ENCODE measurements at places on chromosomes 3 and 15.

- DNase-seq = no peak
Measured at GRCh38 chr3:183220828-183221227, 32.2 kb upstream of the B3GNT5 start.

DNA sequence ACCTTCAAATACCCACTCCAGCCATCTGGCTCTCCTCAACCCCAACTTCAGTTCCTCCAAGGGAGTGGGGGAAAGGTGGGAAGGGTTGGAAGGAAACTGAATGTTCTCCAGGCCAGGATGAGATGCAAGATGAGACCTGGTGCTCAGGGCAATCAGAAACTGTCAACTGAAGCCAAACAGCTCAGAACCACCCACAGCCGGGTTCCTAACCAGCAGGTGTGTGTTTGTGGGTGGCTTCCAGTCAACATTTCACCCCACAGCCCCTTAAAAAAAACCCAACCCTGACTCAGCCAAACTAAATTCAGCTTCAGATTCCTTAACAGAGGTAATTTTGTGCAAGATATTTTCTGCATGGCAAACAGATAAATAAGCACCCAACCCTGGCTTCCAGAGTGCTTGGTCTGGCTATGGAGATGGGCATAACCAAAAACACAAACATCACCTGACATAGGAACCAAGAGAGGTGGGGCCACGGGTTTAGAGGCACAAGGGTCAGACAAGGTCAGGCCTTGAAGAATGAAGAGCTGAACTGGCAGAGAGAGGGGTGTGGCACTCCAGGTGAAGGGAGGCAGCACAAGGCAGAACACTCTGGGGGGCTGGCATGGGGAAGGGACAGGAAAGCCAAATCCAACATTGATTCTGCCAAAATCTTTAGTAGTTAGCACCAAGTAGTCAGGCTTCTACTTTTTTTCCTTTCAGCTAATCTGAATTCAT is 34.7 kb downstream of the ZNF445 start:
- DNase-seq = no peak

DNA sequence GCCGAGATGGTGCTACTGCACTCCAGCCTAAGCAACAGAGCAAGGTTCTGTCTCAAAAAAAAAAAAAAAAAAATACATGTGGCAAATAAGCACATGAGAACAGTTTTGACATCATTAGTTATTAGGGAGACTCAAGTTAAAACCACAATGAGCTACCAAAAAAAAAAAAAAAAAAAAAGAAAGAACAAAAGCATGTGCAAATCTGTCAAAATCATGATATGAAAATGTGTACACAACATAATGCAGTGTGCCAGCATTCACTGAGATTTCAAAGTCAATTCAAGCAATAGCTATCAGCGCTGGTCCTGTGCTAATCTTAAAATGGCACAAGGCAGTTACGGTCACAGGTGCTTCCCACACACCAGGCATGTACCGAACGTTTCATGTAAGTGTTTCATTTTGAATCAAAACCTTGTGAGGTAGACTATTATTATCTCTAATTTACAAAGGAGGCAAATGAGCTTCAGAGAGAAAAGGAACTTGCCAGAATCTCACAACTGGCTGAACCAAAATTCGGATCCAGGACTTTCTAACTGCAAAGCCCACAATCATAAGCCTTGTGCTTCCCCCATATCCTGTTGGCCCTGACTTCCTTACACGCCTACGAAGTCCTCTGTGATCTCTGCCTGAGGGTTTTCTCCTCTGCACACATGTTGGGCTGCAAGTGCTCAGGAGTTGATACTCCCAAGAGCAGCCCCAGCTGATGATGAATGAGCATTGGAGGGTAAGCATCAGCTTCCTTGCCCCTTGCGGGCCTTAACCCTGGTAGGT is 200.1 kb upstream of the PROK2 start:
- no peak for DNase-seq

- DNase-seq = no peak
Measured at GRCh38 chr3:87575550-87575949, 299.2 kb upstream of the POU1F1 start.

DNA sequence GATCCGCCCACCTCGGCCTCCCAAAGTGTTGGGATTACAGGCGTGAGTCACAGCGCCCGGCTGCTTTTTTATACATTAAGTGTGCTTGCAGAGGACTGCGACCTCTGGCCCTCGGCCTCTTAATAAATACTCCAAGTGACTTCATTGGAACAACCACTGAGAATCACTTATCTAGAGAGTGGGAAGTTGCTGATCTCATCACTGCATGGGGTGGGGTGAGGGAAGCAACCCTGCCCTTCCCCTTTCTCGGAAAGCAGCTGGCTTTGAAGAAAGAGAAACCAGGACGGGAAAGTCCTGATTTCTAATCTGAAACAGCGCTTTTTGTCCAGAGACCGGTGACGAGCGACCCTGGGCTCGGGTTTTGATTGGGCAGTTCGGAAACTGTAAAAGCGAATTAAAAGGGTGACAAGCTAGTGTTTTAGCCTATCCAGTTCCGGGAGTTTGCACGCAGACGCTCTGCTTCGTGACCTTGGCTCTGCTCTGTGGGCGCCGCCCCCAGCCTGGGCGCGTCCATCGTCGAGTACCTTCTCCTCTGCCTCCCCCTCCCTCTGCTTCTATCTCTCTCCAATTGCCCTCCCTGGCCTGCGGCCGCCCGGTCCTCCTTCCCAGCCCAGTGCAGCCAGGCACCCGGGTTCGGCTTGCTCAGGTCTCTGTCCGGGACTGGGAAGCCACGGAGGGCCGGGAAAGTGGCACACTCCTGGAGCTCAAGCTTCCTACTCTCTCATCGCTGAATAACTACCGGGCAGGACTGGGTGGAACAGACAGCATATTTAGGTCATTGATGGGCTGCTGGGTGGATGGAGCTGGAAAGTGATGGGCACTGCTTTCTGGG is 7.5 kb upstream of the TRIM69 start:
- peak; percentile 92 for DNase-seq

DNA sequence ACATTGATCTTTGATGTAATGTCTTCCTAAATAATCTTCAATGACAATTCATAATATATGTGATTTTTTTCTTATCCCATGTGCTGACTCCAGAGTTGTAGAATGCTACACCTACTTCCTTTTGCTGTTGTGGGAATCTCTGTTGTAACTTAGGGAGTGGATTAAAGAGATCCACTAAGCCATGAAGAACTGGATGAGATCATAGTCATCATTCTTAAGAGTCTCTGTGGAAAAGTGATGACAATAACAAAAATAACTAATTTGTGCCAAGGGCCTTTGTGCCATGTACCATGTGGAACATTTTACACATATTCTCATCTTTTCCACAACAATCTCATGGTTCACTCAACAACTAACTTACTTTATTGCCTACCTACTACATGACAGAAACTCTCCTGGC is 162.9 kb upstream of the PDZRN3 start:
- DNase-seq = no peak

- DNase-seq = peak; percentile 46
Measured at GRCh38 chr15:45635191-45635638, 386 bp downstream of the SQOR start.

GRCh38 chr15:32716915-32717425 is 834 bp upstream of the GREM1 start:
- no peak for DNase-seq

DNA sequence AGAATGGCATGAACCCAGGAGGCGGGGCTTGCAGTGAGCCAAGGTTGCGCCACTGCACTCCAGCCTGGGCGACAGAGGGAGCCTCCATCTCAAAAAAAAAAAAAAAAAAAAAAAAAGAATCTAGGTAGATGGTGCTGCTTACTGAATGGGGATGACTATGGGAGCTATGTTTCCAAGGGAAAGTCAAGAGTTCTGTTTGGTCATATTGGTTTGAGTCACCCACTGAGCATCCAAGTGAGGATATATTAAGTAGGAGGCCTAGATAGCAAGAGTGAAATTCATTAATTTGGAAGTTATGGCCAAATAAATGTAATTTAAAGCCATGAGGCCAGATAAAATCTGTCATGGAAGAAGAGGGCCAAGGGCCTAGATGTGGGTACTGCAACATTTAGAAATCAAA is 9.0 kb upstream of the UACA start:
- DNase-seq = no peak

DNA sequence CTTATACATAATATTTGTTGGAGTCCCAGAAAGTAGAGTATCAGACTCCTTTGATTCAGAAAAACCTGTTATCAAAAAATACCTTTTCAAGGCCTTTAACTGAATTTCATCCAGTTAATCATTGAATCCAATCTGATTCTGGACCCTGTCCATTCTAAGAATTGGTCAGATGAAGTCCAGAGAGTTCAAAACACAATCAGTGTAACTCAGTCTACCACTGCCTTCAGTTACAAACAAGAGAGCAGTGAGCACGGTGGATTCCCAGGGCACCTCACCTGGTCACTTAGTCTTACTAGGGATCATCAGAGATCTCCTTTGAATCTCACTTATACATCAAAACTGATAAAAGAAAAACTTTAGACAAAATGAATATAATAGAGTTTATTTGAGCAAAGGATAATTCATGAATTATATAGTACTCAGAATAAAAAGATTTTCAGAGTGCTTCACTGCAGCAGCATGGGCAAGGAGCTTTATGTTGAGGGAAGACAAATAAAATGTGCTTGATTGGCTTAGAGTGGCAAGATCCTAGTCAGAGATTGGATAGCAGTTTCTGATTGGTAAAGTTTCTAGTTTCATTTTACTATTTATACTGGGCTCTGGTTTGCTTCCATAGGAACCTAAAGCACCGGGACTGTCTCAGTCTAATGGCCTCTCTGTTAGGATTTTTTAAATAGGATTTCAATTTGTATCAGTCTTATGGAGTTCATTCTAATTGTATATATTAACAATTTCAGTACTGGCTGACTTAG is 474.9 kb upstream of the GOLIM4 start:
- no peak for DNase-seq

DNA sequence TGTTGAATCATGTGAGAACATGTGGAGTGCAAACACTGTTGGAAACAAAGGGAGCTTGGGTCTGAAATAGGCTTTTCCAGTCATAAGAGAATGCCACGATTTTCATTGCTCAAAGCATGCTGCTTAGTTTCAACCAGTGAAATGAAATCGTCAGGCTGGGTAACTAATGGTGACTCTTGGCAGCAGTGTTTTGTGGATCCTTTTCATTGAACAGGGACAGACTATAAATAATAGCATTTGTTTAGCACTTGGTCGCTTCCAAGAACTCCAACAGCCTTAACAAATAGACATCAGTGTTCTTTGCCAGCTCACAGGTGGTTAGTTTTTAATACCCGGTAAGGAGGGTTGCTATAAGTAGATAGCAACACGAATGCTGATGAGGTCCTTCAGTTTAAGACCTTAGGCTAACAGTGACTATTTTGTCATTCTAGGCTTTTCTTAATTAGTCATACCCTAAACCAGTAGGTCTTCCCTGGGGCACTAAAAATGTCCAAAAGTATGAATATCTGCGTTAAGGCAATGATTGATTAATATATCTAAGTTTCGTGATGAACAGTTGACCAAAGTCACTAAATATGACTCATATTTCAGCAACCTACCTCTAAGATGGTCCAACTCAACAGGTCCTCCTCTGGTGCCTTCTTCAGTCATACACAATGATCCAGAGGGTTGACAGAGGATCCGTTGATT is 15.8 kb downstream of the TP63 start:
- no peak for DNase-seq

- DNase-seq = no peak
Measured at GRCh38 chr15:80173022-80173759, 20.4 kb downstream of the FAH start.

GRCh38 chr3:172222478-172223071 is 183.2 kb downstream of the FNDC3B start:
- DNase-seq = no peak

GRCh38 chr3:55183201-55183600 is 255.3 kb upstream of the LRTM1 start:
- no peak for DNase-seq

GRCh38 chr15:92399271-92399950 is 5.7 kb downstream of the ST8SIA2 start:
- no peak for DNase-seq

DNA sequence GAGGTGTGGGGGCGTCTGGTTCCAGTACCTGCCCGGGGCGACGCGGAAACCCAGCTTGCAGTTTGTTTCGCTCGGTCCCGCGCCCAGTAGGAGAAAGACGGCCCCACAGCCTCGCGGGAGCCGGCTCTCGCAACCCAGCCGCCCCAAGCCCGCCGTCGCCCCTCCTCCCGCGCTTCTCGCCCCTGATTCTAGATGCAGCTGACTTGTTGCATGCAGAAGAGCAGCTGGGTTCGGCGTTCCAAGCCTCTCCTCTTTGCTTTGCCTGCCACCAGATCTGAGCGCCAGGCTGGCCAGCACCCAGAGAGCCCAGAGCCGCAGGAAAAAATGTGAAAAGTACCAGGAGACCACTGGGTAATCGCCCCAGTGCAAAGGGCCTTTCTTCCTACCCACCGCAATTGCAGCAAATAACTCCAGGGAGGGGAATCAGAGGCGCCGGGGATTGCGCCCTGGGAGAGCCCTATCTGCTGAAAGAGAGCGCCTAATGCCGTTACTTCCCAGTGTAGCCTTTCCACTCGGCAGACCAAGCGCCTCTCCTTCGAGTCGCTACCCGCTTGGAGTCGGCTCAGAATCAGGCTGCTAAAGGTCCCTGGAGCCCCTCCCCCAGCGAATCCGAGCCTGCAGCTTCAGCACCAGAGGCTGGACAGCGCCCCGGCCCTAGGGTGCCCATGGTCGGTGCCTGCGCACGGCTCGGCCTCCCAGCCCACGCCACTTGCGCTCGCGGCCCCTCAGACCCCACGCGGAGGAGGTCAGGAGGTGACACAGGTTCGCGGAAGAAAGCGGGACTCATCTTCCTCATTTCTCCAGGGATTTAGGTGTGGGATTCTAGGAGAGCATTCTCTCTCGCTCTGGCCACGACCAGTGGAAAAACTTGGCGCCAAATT is 15.7 kb upstream of the AEN start:
- no peak for DNase-seq

- DNase-seq = no peak
Measured at GRCh38 chr15:40111888-40112287, 3.2 kb upstream of the BMF start.

DNA sequence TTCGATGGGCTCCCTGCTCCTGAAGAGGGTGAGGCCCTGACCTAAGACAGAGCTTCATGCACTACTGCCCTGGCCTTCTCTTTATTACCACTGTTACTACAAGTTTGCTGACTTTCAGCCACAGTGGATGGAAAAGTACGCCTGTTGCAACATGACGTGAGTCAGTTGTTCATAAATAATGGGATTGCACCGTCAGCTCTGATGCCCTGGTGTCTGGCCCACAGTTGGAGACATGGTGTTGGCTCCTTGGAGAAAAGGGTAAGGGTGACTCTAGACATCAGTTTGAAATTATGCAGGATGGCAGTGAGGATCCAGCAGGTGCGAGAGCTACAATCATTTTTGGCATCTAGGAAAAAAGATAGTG is 5.5 kb downstream of the PAQR5 start:
- no peak for DNase-seq

- DNase-seq = no peak
Measured at GRCh38 chr3:16461463-16462245, 51.8 kb downstream of the RFTN1 start.

DNA sequence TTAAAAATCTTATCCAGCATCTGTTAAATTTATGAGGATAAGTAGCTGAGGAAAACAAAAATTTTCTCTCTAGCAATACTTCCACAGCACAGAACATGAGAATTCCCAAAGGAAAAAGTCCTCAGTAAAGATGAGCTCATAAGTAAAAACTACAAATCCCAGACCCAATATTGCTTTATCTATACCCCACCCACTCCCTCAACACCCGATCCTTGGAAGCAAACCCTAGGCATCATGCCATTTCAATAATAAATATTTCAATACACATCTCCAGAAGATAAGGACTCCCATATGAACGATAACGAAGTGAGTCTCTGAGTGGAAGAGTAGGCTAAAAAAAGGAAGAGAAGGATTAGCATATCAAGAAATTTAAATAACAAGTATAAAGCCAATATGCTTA is 8.3 kb upstream of the PRR20G start:
- DNase-seq = no peak
